Adipocyte (in vitro differentiated cells): ENCODE measurements at places on chromosomes 1 and 21.
A peak's percentile ranks its signal among the peaks of the same experiment; 100 is the strongest.

DNA sequence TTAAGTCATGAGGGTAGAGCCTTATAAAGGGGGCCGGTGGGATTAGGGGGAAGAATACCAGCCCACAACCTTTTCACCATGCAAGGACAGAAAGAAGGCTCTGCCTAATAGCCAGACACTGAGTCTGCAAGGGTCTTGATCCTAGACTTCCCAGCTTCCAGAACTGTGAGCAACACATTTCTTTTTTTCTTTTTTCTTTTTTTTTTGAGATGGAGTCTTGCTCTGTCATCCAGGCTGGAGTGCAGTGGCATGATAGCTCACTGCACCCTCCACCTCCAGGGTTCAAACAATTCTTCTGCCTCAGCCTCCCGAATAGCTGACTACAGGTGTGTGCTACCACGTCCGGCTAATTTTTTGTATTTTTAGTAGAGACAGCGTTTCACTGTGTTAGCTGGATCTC lies 1.7 kb upstream of the ARL8A start:
- no peak for DNase-seq

- peak; percentile 78 for DNase-seq
Measured at GRCh38 chr1:207844371-207844770, 66.6 kb downstream of the CD34 start.

DNA sequence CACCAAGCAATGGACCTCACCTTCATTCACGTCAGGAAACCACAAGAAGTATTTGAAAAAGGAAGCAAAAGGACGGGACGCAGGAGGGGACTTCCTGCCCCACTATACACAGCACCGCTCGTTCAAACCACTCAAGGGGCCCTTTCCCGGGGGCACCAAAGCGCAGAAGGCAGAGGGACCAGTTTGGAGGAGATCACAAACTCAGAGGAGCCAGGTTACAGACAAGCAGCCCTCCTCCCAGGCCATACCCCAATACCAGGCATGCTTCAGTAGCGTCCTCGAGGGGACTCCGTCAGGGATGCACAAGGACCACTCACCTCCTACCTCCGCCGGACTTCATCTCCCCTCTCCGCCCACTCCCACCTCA lies 685 bp downstream of the CRTC2 start:
- DNase-seq = peak; percentile 54

- no peak for DNase-seq
Measured at GRCh38 chr1:201349092-201349491, 28.4 kb downstream of the TNNT2 start.

DNA sequence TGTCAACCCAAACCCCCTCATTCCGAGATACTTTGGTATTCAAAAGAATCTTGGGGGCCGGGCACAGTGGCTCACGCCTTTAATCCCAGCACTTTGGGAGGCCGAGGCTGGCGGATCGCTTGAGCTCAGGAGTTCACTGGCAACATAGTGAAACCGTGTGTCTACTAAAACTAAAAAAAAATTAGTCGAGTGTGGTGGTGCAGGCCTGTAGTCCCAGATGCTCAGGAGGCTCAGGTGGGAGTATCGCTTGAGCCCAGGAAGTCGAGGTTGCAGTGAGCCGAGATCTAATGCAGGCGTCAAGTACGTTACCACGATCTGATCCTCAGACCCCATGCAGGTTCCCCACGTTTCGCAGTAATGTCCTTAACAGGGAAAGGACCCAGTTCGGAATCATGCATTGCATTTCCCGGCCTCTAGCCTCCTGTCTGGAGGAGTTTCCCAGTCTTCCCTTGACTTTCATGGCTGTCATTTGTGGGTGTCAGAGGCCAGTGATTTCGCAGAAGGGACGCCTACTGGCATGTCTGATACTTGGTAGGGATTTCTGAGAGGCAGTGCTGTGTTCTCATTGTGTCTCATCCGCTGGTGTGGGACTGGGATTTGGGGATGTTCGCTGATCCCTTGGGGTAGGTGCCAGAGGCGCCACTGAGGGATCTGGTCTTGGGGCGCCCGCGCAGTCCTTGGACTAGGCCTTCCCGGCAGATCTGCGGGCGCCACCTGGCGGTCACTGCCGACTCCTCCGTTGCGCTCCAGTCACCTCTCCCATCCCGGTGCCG lies 39.3 kb upstream of the HMGN1 start:
- DNase-seq = peak; percentile 97

GRCh38 chr1:212179394-212180076 lies 105.7 kb upstream of the PPP2R5A start:
- peak; percentile 66 for DNase-seq

GRCh38 chr1:17653728-17654351 lies 101.3 kb upstream of the ACTL8 start:
- DNase-seq = peak; percentile 70

DNA sequence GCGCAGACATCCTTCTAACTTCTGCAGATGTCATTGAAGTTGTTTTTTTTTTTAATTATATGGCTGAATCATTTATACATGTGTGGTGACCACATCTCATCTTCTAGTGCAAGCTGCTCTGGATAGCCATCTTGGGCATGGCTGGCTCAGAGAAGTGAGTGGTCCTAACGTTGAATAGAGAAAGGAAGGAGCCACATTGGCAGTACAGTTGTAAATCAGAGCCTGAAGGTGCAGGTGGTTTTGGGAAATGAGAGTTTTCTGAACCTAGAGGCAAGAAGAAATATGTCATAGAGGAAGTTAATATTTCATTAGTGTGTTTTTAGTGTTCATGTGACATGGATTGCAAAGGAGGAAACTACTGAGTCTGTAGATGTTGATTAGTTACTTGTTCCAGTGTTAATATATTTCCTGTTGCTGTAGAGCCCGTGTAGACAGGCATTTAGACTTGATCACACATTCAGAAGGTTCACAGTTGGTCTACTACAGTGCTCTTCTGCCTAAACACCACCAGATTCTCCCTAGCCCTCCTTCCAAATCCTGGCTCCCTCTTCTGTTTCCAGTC lies 163.7 kb downstream of the ROR1 start:
- DNase-seq = no peak

DNA sequence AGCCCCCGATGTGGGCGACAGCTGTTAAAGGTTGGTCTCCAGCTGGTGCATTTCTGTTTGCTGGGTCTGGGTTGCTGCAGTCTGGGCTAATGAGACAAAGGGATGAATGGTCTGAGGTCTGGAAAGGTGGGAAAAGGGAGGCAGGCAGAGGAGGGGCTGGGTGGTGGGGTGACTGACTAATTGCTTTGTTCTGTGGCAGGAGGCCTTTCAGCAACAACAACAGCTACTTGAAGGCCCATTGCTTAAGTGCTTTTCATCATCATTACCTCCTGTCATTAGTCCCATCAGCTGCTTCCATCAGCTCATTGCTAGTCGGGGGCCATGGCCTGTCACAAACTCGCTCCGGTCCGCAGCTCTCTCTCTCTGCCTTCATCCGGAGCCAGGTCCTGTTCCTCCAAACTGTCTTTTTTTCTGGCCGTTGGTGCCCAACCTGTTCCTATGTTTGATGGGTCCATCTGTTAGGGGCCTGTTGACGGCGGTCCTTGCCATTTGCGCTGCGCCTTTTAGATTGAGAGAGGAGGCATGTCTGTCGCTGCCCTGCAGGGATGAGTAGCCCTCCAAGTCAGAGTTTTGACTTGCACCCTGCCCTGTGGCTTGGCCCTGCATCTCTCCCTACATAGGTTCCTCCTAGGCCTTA lies 105.6 kb upstream of the PLXNA2 start:
- no peak for DNase-seq

DNA sequence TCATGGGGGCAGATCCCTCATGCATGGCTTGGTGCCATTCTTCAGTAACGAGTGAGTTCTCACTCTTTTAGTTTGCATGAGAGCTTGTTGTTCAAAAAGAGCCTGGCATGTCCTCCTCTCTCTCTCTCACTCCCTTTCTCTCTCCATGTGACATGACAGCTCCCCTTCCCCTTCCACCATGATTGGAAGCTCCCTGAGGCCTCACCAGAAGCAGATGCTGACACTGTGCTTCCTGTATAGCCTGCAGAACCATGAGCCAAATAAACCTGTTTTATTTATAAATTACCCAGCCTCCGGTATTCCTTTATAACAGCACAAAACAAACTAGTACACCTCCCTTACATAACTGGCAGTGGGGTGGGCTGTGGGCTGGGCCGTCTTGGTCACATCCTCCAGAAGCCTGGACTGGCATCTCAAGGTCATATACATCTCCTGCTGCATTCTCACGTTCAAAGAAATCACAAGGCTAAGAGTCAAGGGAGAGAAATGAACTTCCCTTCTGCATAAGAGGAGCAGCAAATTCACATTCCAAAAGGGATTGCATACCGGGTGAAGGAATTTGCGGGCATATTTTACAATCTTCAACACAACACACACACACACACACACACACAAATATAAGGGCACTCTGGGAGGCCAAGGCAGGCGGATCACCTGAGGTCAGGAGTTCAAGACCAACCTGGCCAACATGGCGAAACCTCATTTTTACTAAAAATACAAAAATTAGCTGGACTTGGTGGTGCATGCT lies 2.3 kb upstream of the CCSAP start:
- peak; percentile 9 for DNase-seq

DNA sequence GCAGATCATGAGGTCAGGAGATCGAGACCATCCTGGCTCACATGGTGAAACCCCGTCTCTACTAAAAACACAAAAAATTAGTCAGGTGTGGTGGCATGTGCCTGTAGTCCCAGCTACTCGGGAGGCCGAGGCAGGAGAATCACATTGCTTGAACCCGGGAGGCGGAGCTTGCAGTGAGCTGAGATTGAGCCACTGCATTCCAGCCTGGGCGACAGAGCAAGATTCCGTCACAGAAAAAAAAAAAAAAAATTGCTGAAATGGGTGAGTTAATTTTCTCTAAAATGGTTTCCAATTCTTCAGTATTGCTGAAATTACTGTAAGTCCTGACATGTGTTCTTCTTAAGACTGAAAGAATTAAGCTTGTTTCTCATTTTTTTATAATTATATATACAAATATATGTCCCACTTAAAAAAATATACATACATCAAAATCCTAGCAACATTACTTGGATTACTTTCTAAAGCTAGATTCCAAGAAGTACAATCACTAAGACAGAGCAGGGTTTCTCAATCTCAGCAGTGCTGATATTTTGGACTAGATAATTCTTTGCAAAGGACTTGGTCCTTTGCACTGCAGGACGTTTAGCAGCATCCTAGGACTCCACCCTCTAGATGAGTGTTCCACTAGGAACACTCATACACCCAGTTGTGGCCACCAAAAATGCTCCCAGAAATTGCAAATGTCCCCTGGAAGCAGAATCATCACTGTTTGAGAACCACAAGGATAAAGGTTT lies 24.8 kb downstream of the ZNHIT6 start:
- peak; percentile 20 for DNase-seq

GRCh38 chr21:34817821-34818661 lies 149.2 kb downstream of the CLIC6 start:
- no peak for DNase-seq

- DNase-seq = no peak
Measured at GRCh38 chr1:19720973-19721372, 56.3 kb downstream of the HTR6 start.

DNA sequence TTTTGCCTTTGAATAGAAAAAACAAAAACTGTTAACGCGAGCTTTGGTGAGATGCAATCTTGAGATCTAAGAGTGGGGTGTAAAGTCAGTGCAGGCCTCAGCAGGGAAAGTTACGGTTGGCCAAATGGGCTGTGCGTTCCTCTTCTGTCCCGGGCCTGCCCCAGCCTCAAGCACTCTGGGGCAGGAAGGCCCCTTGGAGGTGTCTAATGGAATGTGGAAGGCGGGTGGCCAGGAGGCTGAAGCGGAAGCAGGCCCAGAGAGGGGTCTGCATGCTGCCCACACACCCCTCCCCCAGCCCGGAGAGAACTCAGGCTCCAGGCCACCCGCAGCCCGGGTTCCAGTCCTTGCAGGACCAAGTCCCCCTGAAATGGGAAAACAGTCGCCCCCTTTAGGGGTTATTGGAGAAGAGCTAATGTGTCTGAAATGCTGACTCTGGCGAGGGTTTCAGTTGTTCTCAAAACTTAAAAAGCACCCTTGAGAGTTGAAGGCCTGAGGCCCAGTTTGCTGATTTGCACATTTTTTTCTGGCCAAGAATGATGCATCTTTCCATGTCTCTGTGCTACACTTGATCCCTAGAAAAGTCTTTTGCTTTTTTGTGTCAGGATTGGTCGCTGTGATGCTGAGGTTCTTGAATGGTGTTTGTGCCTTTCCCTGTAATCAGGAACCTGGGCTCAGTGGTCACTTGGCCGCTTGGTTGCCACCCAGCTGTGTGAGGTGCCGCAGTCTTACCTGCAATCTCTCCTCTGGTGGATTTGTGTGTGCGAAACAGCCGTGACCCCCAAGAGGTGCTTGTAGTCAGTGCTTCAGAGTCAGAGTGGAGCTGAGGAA lies 2.0 kb downstream of the COL18A1 start:
- no peak for DNase-seq

- no peak for DNase-seq
Measured at GRCh38 chr1:184608581-184608980, 146.1 kb downstream of the EDEM3 start.

- no peak for DNase-seq
Measured at GRCh38 chr1:40532062-40532389, 589 bp downstream of the ZNF684 start.

- DNase-seq = no peak
Measured at GRCh38 chr1:82392946-82393345, 592.2 kb downstream of the ADGRL2 start.

- no peak for DNase-seq
Measured at GRCh38 chr1:200524092-200524491, 96.5 kb downstream of the KIF14 start.

DNA sequence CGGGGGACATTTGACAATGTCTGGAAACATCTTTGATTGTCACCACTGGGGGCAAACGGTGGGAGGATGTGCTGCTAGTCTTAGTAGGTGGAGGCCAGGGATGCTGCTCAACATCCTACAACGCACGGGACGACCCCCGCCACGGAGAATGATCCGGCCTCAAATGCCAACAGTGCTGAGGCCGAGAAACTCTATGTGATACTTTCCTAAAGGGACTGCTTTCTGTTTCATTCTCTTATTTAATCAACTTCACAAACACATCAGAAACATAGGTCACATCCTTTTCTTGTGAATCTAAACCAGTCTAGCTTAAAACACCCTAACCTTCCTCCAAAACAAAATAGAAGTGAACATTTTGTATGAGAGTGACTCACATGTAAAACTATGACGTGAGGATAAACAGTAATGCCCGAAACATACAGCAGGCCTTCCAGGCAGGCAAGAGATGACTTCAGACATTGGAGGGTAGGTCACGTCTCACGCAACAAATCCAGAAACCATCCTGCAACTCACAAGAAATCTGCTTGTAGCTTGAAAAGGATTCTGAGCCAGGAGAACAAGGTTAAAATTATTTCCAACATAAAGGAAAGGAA lies 37.2 kb upstream of the ETS2 start:
- peak; percentile 92 for DNase-seq
